ENCODE measurements at places on chromosomes 7 and 10.

DNA sequence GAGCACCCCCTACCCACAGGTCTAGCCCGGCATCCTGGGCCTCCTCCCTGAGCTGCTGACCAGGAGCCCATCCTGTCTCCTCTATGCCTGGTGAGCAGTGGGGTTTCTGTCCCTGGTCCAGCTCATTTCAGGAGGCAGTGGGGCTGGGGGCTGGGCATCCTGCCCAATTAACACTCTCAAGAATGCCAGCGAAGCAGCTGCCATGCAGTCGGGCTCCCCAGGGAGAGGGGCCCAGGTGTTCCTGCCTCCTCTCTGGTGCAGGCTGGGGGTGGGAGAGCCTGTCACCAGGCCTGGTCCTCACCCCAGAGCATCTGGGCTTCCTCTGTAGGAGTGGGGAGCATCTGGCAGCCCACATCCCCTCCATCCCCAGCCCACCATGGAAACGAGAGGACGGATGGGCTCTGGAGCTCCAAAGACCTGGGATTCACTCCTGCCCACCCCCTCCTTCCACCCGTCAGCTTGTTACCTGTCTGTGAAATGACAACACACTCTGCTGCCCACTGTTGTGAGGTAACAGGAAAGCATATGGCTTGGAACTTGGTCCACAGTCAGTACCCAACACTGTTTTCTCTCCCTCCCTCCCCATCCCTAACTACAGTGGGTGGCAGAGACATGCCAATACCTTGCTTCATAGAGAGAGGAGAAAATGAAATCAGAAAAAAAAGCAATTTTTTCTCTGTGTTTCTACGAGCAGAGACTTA lies 69.1 kb downstream of the SLIT1 start:
- DNase-seq: no peak

DNA sequence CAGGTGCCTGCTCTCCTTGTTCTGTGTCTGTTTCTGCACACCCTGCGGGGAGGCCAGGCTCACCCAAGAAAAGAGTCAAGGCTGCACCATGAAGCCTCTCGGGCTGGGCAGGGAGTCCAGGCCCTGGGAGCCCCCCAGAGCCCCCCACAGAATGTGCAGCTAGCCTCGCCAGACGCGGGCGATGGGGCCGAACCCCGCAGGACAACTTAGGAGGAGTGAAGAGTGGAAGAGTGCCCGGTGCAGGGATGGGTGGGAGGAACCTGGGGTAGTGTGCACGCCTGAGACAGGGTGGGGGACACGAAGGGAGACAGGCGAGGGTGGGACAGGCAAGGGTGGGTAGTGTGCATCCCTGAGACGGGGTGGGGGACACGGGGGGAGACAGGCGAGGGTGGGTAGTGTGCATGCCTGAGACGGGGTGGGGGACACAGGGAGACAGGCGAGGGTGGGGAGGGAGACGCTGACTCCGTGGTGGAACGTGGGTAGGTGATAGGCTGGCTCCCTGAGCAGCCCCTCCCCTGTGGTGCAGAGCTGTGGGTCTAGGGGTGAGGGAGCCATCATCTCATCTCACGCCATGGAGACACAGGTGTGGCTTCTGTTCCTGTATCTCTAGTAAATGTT lies 615.4 kb downstream of the DNAJB6 start:
- no peak for DNase-seq

GRCh38 chr7:50812841-50813475 lies 30.3 kb upstream of the GRB10 start:
- peak; percentile 65 for DNase-seq

DNA sequence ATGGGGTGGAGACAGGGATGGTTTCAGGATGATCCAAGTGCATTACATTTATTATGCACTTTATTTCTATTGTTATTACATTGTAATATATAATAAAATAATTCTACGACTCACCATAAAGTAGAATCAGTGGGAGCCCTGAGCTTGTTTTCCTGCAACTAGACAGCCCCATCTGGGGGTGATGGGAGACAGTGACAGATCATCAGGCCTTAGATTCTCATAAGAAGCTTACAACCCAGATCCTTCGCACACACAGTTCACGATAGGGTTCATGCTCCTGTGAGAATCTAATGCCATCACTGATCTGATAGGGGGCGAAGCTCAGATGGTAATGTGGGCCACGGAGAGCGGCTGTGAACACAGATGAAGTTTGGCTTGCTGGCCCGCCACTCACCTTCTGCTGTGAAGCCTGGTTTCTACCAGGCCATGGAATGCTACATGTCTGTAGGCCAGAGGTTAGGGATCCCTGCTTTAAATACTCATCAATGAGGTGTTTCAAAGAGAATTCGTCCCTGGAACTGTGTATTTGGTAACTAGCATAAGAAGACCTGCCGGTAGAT lies 21.2 kb upstream of the PRKCQ start:
- DNase-seq: no peak

DNA sequence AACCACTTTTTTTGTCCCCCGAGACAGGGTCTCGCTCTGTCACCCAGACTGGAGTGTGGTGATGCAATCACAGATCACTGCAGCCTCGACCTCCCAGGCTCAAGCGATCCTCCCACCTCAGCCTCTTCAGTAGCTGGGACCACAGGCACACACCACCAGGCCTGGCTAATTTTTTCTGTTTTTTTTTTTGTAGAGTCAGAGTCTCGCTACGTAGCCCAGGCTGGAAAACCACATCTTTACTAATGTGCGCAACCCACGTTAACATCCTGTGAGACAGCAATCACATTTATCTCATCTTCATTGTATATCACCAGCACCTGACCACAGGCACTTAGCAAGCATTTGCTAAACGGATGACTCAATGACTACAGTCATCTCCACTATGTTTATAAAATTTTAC lies 77.8 kb upstream of the ATP6V0A4 start:
- DNase-seq: peak; percentile 96

GRCh38 chr7:149824301-149824741 lies 13.9 kb upstream of the ZNF862 start:
- DNase-seq: no peak

GRCh38 chr10:58887474-58887873 lies 289.0 kb upstream of the PHYHIPL start:
- peak; percentile 38 for DNase-seq

- peak; percentile 45 for DNase-seq
Measured at GRCh38 chr7:73520673-73521635, 1.1 kb downstream of the BAZ1B start.

DNA sequence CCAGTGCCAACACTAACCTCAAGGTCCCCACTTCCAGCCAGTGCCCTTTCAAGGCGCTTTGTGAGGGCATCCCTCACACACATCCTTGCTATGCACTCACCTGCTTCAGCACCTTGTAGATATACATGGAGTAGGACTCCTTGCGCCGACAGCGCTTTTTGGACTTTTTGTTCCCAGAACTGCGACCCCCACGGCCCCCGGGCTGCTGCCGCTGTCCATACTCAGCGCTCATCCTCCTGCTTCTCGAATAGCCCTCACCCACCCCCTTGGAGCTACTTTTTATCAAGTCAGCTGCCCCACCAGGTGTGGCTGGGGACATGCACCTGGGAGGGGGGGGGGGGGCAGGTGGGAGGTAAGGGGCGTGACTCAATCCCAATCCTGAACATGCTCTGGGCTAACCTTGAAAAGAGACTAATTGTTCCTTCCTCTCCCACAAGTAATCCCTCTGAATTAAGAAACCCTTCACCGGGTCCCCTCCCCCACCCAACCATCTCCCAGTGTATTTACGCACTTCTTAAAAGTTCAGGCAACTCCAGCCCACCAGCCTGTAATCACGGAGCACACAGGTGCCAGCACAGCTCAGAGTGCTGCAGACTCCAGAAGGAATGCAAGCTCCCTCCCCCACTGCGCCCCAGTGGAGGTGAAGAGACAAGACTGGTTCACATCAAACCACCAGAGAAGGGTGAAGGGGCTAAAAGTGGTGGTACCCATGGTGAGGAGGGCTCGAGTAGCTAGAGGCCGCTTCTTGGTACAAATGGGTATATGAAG lies at the start of gene H2BK1:
H2BK1 (minus strand) TSS at position 402 of the 768 bp plus-strand sequence; CDS start at position 232, 170 bp downstream.
- no peak for DNase-seq

- DNase-seq: no peak
Measured at GRCh38 chr10:68625316-68625921, 65.3 kb downstream of the TET1 start.

GRCh38 chr7:760006-760405 lies 32.9 kb upstream of the PRKAR1B start:
- no peak for DNase-seq

DNA sequence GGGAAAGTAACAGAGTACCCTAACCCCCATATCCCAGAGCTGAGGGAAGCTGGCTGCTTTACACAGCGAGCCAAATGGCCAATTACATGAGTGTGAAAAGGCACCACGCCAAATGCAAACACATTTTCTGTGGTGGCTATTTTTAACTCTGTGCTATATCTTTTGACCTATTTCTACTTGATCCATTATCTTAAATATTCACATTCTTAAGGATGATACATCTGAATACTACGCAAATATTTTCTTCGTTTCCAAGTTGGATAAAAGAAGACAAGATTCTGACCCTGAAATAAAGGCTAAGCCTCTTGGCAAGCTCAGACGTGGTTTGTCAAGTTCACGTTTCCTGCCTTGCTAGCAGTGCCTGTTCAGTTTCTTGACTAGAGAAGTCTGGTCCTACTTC lies 146.7 kb upstream of the TMEM196 start:
- DNase-seq: peak; percentile 56

DNA sequence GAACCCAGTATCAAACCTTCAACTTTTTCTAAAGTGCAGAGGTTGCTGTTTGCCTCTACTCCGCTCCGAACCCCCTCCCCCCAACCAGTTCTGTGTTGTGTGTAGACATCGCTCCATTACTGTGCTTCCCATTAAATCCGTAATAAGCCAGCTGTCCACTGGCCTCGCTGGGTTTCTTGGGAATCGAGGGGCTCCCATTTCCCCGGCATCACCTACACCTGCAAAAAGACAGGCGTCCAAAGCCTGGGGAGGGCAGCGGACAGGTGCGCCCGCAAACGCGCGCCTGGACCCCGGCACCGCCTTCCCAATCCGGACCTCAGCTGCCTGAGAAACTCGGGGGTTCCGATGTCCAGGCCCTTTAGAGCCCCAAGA lies 631 bp downstream of the RTKN2 start:
- DNase-seq: peak; percentile 21

DNA sequence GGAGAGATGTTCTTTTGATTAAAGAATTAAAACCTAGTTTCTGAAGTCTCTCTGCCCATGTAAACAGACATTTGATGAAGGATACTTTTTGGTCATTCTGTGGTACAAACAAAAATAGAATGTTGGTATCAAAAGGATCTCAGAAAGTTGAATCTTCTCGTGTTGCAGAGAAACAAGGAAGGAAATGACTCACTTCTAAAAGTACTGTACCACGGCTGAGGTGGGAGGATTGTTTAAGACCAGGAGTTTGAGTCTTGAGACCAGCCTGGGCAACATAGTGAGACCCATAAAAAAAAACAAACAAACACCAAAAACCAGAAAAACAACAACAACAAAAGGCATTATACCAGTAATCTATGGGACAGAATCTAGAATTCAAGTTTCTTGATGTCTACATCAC lies 69.7 kb downstream of the PRSS58 start:
- DNase-seq: peak; percentile 14

GRCh38 chr10:2464483-2464882 lies 602.9 kb upstream of the PFKP start:
- DNase-seq: no peak

DNA sequence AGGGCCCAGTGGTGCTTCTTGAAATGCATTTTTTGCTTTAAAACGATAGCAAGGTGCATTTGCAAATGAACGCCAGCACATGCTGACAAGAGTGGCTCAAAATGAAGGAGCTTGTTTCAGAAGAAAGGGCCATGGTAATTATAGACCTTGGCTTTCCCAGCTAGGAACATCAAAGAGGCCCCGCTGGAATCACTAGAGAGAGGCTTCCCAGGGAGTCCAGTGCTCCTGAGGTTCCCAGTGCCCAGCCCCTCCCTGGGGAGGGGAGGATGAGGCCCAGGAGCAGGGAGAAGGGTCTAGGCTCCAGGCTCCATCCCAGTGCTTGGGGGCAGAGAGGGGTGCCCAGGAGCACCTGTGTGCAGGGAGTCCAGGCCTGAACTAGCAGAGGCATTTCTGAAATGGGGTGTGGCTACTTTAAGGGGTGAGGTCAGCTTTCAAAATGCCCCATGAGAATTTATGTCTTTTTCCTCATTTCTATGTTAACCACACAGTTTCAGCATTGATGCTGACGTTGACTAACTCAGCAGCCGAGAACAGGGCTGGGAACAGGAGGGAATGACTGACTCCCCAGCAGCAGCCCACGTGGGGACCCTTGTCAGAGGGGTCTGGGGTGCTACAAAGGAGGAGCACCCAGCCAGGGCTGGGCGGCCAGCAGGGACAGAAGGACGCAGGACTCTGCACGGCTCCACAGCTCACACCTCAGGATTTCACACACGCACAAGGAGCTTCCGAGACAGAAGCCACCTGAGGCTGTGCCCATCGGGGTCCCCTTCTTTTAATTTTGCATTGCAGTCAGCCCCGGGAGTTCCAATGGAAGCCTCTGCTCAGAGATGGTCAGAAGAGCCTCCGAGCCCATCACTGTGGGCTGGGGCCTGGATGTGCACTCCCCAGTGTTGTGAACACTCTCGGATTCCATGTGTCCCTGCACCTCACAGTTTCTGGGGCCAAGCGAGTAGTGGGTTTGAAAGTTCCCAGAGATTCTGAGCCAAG lies 570.2 kb downstream of the PTPRN2 start:
- DNase-seq: no peak

- DNase-seq: no peak
Measured at GRCh38 chr10:99451499-99451788, 21.0 kb upstream of the GOT1 start.

DNA sequence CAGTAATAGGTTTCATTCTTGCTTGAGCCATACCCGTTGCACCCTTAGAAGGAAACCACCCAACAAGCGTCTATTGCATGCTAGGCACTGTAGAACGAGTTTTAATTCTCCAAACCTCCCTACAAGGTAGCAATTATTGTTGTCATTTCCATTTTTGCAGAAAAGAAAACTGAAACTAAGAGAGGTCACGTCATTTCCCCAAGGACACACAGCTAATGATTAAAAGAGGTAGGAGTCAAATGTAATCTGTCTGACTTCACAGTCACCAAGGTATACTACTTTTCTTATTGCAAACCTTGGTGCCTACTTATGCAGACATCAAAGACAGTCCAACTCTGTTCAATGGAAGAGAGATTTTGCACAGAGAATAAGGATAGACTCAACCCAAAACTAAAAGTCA lies 49.1 kb upstream of the C1QL3 start:
- no peak for DNase-seq

DNA sequence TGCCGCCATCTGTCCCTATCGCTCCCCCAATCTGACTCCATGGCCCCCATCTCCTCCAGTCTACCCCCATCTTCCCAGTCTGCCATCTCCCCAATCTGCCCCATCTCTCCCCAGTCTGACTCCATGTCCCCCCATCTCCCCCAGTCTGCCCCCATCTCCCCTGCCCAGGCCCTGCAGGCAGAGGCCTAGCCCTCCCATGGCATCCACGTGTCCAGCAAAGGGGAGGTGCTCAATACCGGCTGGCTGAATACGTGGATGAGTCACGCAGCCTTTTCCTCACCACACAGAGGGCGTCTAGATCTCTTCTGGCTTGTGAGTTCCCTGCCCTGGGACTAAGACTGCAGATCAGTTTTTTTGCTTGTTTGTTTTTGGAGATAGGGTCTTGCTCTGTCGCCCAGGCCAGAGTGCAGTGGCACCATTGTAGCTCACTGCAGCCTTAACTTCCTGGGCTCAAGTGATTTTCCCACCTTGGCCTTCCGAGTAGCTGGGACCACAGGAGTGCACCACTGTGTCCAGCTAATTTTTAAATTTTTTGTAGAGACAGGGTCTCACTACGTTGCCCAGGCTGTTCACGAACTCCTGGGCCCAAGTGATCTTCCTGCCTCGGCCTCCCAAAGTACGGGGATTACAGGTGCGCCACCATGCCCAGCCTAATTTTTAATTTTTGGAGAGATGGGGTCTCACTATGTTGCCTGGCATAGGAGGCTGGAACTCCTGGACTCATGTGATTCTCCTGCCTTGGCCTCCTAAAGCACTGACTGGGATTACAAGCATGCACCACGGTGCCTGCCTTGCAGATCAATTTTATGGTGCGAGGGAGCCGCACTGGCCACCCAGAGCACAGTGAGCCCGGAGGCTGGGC lies 15.3 kb upstream of the GPR146 start:
- DNase-seq: peak; percentile 98
